ENCODE measurements at places on chromosomes 13 and 19. TPM values are rescaled to one million over a fixed set of nuclear protein-coding genes. Genes with fewer than 3 reads are reported as not detected.

SUGP1 gene
- 44.3 TPM for total RNA-seq

WTIP gene
- total RNA-seq: 89.3 TPM

TEX29 gene
- total RNA-seq: 0.96 TPM

SHANK1 gene
- 0.45 TPM for total RNA-seq

CEACAM3 gene
- 0.39 TPM for total RNA-seq

MAP4K1 gene
- total RNA-seq: 7.3 TPM

KANK2 gene
- total RNA-seq: 316 TPM

SLC10A2 gene
- total RNA-seq: not detected

ALDH16A1 gene
- total RNA-seq: 23.7 TPM

ZNF625 gene
- 5.1 TPM for total RNA-seq

CLEC11A gene
- total RNA-seq: 8.4 TPM

IGSF23 gene
- not detected for total RNA-seq

LILRB5 gene
- total RNA-seq: 15.0 TPM

CCDC8 gene
- 25.7 TPM for total RNA-seq

ANKLE1 gene
- 1.0 TPM for total RNA-seq

PRDX2 gene
- total RNA-seq: 118 TPM

FGF22 gene
- 0.36 TPM for total RNA-seq

CACNG6 gene
- total RNA-seq: not detected

JSRP1 gene
- total RNA-seq: 0.42 TPM

C5AR2 gene
- 13.6 TPM for total RNA-seq

IL17D gene
- 3.0 TPM for total RNA-seq

CYP2A6 gene
- not detected for total RNA-seq

OR7D2 gene
- not detected for total RNA-seq

FUT6 gene
- not detected for total RNA-seq

ICAM3 gene
- total RNA-seq: 10.5 TPM

GPR18 gene
- total RNA-seq: 0.24 TPM

FFAR1 gene
- total RNA-seq: not detected

TRPC4 gene
- 4.3 TPM for total RNA-seq

MIA gene
- total RNA-seq: 1.7 TPM

TPRX1 gene
- total RNA-seq: not detected

SIRT6 gene
- 23.5 TPM for total RNA-seq

FXYD5 gene
- total RNA-seq: 71.7 TPM

KIR2DL1 gene
- total RNA-seq: not detected

DKKL1 gene
- 0.69 TPM for total RNA-seq

ZNF175 gene
- 16.6 TPM for total RNA-seq

KDELR1 gene
- total RNA-seq: 94.0 TPM

ZNF844 gene
- total RNA-seq: 7.8 TPM

ADPRHL1 gene
- 10.8 TPM for total RNA-seq

COX7A1 gene
- 127 TPM for total RNA-seq
